ENCODE measurements at places on chromosomes 7 and 10.
A peak's percentile ranks its signal among the peaks of the same experiment; 100 is the strongest.

DNA sequence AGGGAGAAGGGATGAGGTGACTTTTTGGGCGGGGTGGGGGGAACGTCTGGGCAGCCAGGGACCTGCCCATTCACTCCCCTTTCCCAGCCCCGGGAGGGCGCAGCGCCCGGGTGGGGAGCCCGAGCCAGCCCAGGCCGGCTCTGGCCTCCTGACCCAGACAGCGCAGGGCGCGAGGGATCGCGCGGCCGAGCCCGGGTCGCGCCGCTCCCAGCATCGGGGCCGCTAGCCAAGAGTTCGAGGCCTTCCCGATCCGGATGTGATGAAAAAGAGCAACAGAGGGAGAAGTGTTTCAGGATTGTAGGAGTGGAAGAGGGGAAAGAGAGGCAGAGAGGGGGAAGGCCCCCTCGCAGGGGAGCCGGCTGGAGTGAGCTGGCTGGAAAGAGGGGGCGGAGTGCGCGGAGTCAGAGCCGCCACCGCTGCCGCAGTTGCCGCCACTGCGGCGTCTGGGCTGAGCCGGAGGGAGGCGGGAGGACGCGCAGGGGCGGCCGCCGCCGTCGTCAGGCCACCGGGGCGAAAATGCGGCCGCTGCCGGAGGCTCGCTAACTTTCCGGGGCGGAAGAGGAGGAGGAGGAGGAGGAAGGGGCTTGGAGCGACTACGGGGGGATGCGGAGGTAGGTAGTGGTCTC lies at the start of gene MDFIC:
MDFIC (plus strand) TSS at position 69 of the 626 bp plus-strand sequence. CDS start 940 bp downstream, outside the sequence.
- DNase-seq: no peak

GRCh38 chr10:132827861-132828539 lies 42.1 kb upstream of the NKX6-2 start:
- DNase-seq: no peak

GRCh38 chr10:131700506-131700905 lies 200.3 kb upstream of the PPP2R2D start:
- no peak for DNase-seq

DNA sequence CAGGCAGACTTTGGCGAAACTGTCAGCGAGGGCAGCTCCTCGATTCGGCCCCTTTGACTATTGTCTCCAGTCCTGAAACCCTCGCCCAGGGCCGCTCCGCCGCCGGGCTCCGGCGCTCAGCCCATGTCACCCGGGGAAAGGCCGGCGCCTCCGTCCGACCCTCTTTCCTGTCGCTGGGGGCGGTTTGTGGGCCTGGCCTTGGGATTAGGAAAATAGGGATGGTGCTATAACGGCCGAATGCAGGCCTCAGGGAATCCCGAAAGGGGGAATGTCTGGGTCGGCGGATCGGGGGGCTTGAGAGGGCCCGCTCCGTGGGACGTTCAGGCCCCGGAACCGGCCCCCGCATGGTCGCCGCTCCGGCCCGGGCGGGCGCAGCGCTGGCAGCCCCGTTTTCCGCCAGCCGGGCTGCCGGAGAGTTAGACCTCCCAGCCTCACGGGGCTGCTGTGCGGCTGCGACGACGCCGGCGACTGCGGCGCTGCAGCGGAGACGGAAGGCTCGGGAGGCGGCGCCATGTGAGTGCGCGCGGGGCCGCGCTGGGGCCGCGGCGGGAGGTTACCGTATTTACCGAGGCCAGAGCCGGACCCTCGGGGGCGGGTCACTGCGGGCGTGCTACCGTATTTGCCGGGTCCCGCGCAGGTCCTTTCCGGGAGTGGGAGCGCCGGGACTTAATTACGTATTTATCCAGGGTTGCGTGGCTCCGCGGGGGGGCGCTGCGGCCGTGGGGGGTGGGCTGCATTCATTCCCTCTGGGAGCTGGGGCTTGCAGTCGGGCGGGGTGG lies 25.9 kb downstream of the ZNF775 start:
- peak; percentile 60 for DNase-seq

DNA sequence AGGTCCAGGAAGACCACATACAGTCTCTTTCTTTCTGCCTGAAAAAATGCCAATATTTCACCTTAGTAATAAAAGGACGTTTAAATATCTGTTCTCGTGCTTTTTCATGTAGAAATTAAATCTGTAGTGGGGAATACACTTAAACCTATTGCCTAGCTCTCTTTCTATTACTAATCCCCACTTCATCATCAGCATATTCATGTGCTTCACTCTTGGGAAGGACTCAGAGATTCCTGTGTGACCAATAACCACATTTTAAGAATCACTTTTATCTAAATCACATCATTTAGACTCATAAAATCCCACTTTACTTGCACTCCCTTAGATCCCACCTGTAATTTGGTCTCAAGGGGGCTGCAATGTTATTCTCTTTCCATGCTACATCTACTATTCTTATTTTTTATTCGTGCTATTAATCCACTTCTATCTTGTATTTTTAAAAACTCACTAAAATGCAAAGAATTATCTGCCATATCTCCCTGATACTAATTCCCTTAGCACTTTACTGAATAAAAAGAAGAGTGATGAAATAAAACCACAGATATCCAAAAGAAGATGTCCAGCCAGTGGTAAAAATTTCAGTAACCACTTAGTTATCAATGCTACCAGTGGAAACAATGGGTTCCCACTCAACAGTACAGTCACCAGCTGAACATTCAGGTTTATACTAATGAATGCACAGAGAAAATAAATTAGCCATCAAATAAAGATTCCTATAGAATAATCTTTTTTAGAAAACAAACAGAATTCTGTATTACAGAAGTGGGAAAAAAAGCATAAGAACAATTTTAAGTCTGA lies 102.1 kb downstream of the PPP1R17 start:
- no peak for DNase-seq

DNA sequence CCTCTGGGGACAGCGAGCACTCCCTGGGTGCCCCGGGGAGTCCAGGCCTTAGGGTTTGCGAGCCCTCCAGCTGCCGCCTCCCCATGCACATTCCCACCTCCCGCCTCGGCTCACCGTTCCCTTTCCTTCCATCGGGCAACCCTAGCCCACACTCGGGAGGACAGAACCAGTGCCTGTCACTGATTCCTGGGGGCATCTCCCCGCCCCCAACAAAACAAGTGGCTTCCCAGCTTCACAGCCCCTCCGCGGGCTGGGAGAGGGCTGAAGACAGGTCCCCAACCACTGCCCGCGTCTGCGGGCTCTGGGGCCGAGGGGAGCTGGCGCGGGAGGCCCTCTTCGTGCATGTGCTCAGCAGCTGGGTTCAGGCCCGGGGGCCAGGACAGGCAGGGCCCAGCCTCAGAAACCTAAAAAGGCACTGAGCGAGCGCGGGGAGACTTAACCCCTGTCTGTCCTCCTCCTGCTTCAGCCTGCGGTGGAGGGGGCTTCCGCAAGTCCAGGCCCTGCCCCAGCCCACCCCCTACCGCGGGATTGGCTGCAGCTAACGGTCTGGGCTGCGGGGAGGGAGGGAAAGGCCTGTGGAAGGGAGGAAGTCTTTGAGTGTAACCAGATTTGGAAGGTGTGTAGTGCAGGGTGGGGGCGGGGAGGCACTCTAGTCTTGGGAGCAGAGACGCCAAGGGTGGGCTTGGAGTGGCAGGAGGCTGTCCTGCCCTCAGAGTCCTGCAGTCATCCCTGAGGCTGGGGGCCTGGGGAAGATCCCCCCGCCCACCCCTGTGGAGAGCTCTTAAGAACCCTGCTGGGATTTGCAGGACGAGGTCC lies 1.2 kb downstream of the FLNC start:
- DNase-seq: no peak
